Daoy (cell line): ENCODE measurements at places on chromosomes 3 and 15. TPM values are rescaled to one million over a fixed set of nuclear protein-coding genes. Genes with fewer than 3 reads are reported as not detected.

Gene ZNF774
- 0.45 and 1.5 TPM in 2 replicates for total RNA-seq

Gene MYLK
- 48.9 and 52.7 TPM in 2 replicates for total RNA-seq

Gene NKIRAS1
- 13.8 and 24.5 TPM in 2 replicates for total RNA-seq

Gene KAT2B
- 1.6 and 7.5 TPM in 2 replicates for total RNA-seq

Gene FBXL22
- total RNA-seq: 0.06 TPM in 1 of 2 replicates, not detected in the other

Gene GPR27
- total RNA-seq: 2.5 and 5.0 TPM in 2 replicates

Gene CAMP
- not detected in 2 replicates for total RNA-seq

Gene GOLGA8J
- total RNA-seq: not detected in 2 replicates

Gene CFAP161
- total RNA-seq: 0.69 TPM in 1 of 2 replicates, not detected in the other

Gene ROPN1
- total RNA-seq: not detected in 2 replicates

Gene KBTBD13
- not detected in 2 replicates for total RNA-seq

Gene SLC22A13
- total RNA-seq: 0.91 TPM in 1 of 2 replicates, not detected in the other

Gene ACTC1
- total RNA-seq: not detected in 2 replicates
